ENCODE measurements at places on chromosomes 1 and 21.
A peak's percentile ranks its signal among the peaks of the same experiment; 100 is the strongest.

DNA sequence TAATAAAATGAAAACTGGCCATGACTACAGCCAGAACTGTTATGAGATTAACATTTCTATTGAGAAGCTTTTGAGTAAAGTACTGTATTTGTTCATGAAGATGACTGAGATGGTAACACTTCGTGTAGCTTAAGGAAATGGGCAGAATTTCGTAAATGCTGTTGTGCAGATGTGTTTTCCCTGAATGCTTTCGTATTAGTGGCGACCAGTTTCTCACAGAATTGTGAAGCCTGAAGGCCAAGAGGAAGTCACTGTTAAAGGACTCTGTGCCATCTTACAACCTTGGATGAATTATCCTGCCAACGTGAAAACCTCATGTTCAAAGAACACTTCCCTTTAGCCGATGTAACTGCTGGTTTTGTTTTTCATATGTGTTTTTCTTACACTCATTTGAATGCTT is 164.0 kb downstream of the NEK7 start:
- peak; percentile 26 for DNase-seq

DNA sequence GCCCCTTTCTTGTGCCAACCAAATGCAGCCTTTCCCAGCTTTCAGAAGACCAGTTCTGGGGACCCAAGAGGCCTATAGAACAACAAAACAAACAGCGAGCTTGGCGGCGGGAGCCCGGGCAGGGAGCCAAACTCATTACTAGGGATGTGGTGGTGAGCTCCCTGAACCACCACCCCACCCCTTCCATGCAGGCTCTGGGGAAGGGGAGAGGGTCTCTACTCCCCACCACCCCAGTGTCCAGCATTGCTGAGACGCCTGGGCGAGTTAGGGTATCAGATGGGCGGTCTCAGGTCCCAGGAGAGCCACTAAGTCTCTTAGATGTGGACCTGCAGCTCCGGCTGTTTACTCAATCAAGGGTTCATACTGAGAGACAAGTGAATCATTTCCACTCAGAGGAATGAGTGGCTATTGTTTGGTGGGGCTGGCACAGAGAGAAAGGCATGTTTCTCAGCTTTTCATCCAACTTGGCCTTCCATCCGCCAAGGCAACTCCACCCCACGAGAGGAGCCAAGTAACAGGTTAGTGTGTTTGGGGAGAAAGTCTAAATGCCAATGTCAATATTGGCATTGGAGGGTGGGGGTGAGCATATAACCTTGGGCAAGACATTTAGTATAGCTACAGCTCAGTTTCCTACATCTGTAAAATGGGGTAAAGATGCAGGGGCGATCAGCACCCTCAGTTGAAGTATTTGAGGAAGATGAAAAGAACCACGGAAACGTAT is 40.9 kb downstream of the PLXNA2 start:
- DNase-seq = no peak

DNA sequence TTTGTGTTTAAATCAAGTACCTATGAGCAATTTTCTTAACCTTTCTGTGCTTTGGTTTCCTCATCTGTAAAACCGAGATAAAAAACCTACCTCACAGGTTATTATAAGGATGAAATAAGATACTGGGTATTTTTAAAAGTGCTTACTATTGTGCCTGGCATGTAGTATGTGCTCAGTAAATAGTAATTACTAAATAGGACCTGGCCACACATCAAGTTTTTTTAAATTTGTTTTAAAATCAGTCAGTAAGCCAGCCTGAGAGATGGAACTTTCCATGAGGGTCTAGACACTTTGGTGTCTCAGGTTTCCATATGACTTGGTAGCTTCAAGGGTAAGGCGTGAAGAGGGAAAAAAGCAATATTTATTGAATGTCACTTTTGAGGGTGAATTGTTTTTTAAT is 7.0 kb upstream of the ATF3 start:
- DNase-seq = no peak

DNA sequence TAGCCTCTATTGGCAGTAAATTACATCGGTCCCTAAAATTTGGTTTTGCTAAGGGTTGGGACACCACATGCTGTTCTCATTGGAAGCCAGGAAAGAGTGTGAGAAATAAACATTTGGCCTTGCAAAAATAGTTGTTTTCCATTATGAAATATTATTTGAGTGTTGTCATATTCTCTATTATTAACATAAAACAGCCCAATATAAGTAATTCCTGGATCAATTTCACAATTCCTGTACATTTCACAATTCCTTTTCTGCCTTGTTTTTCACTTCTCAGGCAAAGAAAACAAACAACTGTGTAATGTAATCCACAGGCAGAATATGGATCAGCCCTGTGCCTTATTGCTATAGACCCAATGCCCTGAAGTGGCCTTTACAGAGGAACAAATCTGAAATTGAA is 40.5 kb downstream of the C1orf87 start:
- DNase-seq = no peak

GRCh38 chr1:19533626-19534025 is 48.3 kb upstream of the CAPZB start:
- DNase-seq = no peak

GRCh38 chr1:23537296-23537973 is 6.4 kb upstream of the E2F2 start:
- DNase-seq = no peak

DNA sequence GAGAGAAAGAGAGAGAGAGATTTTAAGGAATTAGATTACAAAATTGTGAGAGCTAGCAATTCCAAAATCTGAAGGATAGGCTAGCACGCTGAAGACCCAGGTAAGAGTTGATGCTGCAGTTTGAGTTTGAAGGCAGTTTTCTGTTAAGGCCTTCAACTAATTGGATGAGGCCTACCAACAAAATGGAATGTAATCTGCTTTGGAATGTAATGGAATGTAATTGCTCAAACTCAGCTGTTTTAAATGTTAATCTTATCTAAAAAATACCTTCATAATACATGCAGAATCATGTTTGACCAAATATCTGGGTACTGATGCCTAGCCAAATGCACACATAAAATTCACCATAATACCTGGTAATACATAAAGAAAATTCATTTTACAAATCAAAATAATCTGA is 976.1 kb downstream of the LTN1 start:
- DNase-seq = no peak

DNA sequence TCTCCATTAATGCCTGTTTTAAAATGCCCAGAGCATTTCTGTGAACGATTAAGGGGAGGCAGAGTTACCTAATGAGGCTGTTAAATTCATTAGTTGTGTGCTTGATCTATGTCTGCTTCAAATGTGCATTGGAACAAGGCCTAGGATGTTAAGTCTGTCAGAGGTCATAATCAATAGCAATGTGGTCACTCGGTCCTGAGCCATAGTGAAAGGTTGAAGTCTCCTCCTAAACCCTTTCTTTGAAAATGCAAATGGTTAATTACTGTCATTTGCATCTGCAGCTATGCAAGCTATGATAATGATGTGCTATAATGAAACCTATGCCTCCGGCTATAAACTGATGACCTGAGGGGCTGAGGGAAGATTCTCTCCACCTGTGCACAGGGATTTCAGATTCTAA is 114.2 kb upstream of the NR5A2 start:
- no peak for DNase-seq

DNA sequence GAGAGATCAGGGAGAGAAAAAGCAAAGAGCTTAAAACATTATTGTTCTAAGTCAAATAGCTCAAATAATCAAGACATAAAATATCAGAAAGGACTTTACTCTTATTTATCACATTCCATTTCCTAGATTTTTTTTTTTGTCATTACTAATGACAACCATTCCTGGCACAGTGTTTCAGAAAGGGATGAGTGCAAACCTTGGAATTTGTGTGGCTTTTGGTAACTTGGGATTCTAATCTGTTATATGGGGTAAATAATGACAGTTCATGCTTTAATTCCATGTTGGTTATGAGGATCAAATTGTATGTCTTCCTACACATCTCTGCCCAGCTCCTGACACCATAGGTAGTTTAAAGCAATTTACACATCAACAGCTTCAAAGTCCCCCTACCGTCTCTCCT is 358.4 kb upstream of the ADGRL4 start:
- DNase-seq = no peak

DNA sequence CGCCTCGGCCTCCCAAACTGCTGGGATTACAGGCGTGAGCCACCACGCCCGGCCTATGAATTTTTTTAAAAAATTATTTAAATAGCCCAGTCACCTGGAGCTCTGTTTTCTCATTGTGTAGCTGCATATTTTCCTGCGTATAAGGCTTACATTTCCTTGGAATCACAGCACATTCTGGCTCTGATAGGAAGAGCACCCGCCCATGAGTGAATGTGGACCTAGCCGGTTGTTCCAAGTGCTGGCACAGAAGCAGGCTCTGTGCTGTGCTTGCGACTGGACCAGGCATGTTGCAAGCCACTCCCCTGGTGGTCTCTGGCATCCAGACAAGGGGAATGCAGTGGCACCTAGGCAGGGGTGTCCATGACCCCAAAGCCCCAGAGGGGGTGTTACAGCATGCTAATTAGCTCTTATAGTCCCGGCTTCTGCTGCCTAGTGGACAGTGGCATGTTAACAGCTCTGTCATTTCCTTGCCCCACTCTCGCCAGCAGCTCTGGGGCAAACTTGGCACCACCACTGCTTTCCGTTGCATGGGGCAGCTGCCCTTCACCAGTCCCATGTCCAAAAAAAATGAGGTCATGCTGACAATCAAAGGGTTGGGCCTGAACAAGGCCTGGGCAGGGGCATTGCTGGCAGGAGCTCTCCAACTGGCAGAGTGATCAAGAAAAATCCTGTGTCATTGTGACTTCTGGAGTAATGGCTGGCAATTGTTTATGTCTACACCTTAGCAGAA is 5.2 kb upstream of the VTCN1 start:
- DNase-seq = no peak

- no peak for DNase-seq
Observed at GRCh38 chr1:224880593-224881307, 48.7 kb upstream of the DNAH14 start.

GRCh38 chr1:174964972-174965361 is 34.8 kb upstream of the CACYBP start:
- DNase-seq = peak; percentile 49

GRCh38 chr1:83682132-83682531 is 316.8 kb downstream of the TTLL7 start:
- no peak for DNase-seq

DNA sequence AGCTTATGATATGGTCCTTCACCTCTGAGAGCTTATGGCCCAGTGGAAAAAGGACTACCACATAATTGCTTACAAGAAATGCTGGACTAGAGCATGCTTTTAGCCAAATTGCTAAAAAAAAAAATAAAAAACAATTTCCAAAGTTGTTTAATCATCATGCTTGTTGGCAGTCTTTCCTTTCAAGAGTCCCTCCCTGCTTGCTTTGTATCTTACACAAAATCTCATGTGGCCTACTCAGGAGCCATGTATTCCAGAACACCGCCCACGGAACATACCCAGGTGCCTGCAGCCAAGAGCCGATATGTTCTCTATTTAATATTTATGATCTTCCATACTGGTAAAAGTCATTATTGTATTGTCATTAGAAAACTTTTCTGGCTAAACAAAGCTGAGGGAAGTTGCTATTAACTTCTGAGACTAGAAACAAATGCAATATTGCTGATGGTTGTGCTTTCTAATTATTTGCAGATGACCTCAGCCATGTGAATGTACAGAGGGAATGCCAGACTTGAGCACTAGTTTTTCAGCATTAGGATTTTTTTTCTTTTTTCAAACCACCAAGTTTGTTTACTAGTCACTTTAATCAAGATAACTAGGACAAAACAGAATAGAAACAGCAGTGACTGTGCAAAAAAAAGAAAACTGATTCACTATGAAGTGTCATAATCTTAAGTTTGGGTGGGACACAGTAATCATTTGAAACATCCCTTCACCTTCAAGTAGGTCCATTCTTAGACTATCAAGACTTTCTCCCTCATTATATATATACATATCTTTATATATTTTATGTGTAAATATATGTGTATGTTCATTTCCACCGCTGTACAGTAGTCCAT is 129.3 kb upstream of the GORAB start:
- DNase-seq = no peak

- DNase-seq = no peak
Observed at GRCh38 chr1:157732755-157733154, 32.2 kb upstream of the FCRL3 start.

DNA sequence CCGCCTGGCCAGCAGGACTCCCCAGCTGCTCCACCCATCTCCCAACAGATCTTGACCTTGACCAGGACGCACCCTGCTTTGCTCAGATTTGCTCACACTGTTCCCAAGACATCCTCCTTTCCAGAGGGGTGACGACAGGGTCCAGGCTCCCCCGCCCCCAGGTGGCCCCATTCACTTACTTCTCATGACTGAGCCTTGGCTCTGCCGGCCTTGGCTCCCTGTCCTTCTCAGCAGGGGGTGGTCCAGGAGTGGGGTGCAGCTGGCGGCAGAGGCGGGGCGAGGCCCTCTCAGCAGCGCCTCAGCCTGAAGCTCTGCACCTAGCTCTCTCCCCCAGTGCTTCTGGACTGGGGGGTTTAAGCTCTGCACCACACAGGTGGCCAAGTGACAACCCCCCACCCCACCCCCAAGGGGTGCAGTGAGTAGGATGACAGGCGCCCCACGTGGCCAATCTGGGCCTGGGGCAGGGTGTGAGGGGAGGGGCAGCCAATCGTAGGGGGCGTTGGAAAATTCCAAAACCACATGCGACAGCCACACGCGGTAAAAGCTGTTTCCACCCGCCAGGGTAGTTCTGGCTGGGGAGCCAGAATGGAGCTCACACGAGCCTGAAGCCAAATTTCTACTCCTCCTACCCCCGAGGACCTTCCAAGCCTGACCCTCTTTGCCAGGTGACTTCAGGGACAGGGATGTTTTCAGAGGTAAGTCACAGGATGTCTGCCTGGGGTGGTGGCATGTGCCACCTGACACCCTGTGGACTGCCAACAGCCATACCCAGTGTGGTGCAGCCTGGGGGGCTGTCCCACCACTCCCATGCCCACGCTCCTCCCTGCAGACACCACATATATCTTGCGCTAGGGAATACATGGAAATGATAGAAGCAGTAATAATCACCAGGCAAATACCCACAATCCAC is 5.6 kb downstream of the RORC start:
- no peak for DNase-seq

GRCh38 chr21:33618407-33618806 is 23.1 kb downstream of the CRYZL1 start:
- DNase-seq = no peak

GRCh38 chr1:179447489-179447888 is 81.7 kb downstream of the AXDND1 start:
- peak; percentile 26 for DNase-seq

- no peak for DNase-seq
Observed at GRCh38 chr1:93483200-93483599, 35.3 kb downstream of the FNBP1L start.

- DNase-seq = no peak
Observed at GRCh38 chr1:225870911-225871310, 11.3 kb downstream of the TMEM63A start.
